ENCODE measurements at places on chromosomes 3 and 15.
A peak's percentile ranks its signal among the peaks of the same experiment; 100 is the strongest.

DNA sequence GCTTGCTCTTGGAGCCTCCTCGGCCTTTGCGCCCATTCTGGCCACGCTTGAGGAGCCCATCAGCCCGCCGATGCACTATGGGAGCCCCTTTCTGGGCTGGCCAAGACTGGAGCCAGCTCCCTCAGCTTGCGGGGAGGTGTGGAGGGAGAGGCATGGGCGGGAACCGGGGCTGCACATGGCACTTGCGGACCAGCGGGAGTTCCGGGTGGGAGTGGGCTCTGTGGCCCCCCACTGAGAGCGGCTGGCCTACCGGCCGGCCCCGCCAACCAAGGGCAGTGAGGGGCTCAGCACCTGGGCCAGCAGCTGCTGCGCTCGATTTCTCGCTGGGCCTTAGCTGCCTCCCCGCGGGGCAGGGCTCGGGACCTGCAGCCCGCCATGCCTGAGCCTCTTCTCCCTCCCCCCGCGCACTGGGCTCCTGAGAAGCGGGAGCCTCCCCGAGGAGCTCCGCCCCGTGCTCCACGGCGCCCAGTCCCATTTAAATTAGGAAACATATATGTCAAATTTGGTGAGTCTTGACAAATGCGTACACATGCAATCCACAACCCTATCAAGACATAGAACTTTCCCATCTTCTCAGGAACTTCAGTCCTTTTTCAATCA is 97.6 kb upstream of the CNTN3 start:
- no peak for DNase-seq

- DNase-seq = no peak
Observed at GRCh38 chr3:14283092-14283812, 104.6 kb downstream of the LSM3 start.

DNA sequence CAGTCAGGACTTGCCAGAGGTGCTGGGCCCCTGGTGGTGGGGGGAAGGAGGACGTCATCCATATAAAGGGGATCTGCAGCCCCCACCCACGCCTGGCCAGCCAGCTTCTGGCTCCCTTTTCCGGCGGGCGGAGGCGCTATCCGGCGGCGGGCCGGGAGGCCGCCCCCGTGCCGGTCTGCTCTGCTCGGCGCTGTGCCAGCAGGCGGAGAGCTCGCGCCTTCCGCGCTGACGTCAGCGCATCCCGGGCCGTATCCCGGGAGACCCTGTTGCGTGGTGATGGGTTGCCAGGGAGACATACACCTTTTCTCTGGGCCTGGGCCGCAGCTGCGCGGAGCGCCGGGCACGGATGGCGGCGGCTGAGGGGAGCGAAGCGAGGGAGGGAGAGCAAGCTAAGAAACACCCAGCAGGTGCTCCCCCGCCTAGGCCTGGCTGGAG is 1.1 kb downstream of the FAM131A start:
- DNase-seq = peak; percentile 96

GRCh38 chr3:138082085-138082991 is 33.1 kb downstream of the DZIP1L start:
- no peak for DNase-seq

DNA sequence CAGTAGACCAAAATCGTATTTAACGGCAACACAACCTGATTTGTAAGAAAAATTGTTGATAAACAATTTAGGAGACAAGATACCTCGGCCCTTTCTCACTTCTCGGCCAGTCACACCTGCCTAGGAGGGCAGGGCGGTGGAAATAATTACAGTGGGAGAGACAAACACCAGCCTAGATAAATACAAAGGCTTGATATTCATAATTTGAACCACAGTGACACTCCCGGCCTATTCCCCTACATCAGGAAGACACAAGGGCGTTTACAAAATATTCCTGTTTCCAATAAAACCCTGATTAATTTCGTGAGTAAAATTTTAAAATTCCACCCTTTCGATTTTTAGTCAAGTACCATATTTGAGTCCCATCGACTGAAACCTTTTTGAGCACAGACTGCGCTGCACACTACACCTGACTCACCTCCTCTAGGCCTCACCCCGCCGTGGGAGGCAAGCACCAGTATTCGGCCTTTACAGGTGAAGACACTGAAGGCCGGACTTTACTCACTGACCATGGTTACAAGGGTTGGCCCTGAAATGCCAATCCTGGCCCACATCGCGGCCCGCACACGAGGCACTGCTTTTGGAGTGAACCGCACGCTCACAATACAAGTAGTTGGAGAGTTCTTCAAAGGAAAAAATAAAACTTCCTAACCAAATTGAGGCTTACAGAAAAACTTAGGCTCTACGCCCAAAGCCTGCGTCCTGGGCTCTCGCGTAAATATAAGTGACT is 794 bp downstream of the ARPP19 start:
- DNase-seq = no peak

DNA sequence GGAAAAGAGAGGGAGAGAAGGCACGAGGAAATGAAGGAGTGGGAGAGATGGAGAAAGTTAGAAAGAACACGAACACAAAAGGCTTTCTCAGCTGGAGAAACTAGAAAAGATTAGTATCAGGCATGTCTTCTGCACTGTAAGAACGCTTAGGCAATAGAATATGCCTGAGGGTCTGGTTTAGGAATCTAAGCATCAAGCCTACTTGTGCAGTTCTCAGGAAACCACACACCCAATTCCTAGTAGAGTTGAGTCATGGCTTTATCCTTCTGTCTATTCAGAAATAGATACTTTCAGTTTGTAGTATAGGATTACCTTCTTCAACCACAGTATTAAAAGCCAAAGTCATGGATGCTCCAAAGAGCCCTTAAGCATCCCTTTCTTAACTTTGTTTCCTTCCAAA is 969.4 kb downstream of the NTRK3 start:
- no peak for DNase-seq

- no peak for DNase-seq
Observed at GRCh38 chr3:148075771-148076716, 621.7 kb upstream of the AGTR1 start.

- DNase-seq = no peak
Observed at GRCh38 chr15:80849308-80849707, 70.1 kb downstream of the CEMIP start.

DNA sequence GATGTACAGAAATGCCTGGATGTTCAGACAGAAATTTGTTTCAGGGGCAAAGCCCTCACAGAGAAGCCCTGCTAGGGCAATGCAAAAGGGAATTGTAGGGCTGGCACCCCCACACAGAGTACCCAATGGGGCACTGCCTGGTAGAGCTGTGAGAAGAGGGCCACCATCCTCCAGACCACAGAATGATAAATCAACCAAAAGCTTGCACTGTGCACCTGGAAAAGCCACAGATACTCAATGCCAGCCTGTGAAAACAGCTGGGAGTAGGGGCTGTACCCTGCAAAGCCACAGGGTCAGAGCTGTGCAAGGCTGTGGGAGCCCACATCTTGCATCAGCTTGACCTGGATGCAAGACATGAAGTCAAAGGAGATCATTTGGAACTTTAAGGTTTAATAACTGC is 477.9 kb upstream of the NECTIN3 start:
- DNase-seq = no peak

DNA sequence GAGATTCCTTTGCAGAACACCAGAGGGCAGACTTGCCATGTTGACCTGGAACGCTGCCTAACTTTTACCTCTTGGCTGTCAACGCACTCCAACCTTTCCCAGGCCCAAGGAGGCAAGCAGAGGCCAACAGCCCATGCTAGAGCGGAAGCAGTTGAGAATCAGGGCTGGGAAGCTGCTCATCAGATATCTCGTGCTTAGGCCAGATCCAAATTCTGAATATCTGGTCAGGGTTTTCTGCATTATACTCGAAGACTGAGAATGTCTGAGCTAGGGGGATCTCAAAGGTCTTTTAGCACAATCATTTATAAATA is 2.5 kb downstream of the XIRP1 start:
- peak; percentile 20 for DNase-seq

GRCh38 chr15:77022646-77023575 is 28.0 kb downstream of the PSTPIP1 start:
- DNase-seq = no peak

DNA sequence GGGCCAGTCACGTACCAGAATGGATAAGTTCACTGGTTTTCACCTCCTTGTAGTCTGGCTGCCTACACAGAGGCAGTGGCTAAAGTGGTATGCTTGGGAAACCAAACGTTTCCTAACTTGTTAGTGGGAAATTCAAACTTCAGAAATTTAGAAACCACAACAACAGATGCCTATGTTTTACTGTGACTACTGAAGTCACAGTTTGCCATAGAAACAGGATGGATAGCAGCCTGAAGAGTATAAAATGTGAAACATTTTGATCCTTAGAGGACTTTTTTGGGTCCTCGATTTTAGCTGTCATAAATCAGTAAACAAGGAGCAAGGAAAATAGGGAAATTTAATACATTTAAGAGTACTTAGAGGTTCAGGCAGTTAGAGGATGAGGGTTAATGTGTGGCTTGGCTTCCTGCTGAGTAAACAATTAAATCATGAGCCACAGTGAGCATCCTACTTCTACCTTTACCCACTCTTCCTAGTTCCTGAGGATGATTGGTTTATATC is 48.6 kb downstream of the CMSS1 start:
- no peak for DNase-seq

GRCh38 chr3:70517124-70517890 is 204.9 kb upstream of the MDFIC2 start:
- DNase-seq = no peak

- DNase-seq = no peak
Observed at GRCh38 chr15:57421551-57421950, 45.2 kb downstream of the CGNL1 start.

- DNase-seq = no peak
Observed at GRCh38 chr3:121914081-121914998, 20.1 kb downstream of the SLC15A2 start.

- DNase-seq = no peak
Observed at GRCh38 chr3:111910806-111911205, 51.7 kb downstream of the PHLDB2 start.

- DNase-seq = no peak
Observed at GRCh38 chr15:34214135-34214534, 4.2 kb upstream of the KATNBL1 start.

GRCh38 chr3:155217591-155217990 is 75.9 kb downstream of the STRIT1 start:
- no peak for DNase-seq

DNA sequence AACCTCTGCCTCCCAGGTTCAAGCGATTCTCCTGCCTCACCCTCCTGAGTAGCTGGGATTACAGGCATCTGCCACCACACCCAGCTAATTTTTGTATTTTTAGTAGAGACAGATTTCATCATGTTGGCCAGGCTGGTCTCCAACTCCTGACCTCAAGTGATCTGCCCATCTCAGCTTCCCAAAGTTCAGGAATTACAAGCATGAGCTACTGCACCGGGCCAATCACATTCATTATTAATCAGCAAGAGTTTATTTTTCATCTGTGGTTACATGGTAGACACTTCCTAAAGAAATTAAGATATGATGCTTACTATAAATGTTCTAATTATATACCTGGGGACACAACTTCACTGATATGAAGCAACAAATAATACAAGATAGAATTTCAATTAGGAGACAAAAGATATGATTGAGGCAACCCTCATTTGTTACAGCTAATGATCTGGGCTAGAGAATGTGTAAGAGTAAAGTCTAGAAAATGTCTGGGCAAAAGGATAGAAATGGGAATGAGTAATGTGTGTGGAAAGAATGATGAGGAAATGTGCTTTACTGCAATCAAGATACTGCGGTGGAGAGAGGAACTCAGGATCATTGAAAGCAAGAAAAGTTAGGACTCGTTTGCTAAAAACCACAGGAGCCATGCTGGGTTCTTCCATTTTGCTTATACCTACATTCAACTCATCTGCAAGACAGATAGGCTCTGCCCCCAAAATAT is 366.8 kb downstream of the ZIC1 start:
- no peak for DNase-seq

- DNase-seq = peak; percentile 48
Observed at GRCh38 chr15:67836477-67836876, 3.4 kb downstream of the RNU6-1 start.

DNA sequence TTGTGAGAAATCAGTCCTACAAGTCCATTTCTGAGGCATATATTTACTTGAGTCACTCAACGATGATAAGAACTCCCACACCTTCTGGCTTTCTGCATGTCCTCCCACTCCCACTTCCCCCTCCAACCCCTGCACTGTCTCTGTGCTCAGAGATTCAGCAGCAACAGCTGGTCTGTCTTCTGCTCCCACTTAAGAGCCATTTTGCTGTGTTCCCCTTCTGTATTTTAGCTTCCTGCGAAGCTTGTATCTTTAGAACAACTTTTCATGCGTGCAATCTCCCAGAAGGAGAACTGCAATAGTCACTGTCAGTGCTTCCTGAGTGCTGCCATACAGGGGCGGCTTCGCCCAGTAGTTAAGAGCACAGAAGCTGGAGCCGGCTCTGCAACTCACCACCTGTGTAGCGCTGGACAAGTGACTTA is 90.0 kb upstream of the SPATA12 start:
- DNase-seq = peak; percentile 30

GRCh38 chr3:73705792-73706191 is 81.1 kb upstream of the PDZRN3 start:
- no peak for DNase-seq

DNA sequence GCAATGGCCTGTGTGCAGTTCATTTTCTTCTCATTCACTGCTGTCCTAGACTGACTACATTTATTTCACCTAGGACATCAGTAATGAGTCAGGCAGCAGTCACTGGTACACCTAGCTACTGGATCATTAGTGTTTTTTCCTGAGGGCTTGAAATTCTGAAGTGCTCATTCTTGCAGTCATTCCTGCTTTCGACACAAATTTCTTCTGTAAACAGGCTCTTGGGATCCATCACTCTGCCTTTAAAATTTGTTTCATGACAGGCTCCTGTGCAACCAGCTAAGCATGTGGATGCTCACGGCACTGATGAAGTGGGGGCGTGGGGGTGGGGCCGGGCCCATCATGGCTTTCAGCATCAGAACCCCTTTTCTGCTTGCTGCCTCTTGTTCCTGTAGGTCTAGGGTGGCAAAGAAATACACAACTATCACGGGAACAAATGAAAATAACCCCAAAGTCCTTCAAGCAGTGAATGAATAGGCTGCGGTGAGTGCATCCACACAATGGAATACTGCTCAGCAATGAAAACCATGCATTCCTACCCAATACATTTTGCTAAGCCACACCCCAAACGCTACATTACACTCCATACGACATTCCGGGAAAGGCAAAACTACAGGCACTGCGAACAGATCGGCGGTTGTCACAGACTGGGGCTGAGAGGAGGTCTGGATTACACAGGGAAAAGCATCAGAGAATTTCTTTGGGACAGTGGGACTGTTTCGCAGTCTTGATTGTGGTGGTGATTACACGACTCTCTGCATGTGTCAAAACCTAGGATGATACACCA is 9.3 kb upstream of the MELTF start:
- no peak for DNase-seq

DNA sequence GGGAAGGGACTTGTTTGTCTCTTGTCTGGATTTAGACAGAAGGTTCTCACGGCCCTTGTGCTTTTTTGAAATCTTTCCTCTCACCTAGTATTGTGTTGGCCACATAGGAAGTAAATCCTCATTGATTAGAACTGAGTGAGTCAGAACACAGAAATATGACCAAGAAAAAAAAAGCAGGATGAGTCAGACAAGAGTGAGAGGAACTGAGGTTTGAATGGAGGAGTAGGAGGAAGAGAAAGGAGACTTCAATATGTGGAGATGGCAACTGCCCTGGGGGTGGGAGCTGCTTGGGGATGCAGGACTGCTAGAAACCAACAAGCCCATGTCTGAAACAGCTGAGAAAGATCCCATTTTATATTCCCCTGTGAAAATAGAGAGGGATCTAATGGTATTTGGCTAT is 194.1 kb upstream of the ZBTB20 start:
- DNase-seq = no peak

All from NCI-H2171 (cell line).